ENCODE measurements at places on chromosomes 12 and 14.

GRCh38 chr12:102951841-102952240, 5.6 kb upstream of the ASCL1 start:
- no peak for DNase-seq

- DNase-seq: no peak
Observed at GRCh38 chr12:21580748-21581516, 23.7 kb downstream of the GYS2 start.

DNA sequence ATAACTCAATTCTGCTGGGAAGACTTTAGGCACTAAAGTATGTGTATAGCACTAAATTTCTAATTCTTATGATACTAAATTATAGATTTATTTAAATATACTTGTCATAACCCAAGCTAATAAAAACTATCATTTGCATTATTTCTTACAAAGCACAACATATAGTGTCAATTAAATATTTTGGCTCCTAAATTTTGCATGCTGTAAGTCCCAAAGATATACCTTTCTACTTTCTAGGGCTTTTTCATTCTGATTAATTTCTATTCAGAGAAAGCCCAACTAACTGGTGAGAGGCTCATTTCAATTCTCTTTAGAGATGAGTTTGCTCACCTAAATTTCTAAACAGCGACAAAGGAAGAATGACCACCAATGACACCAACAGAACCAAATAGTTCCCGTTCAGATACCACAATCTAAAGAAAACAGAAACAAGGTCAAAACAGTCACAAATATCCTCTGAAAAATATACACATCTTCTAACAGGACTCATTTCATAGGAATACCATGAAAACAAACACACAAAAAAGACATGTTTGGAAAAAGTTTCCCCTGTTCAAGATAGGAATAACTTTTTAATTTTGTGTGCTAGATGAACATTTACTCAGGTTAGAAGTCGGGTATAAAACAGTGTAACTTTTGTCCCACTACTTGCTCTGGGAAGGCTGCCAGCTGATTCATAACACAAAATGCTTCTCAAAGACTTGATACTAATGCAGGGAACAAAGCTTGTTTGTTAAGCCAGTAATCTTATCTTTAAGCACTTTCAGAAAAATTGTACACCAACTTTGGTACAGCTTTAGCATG, 7.6 kb downstream of the SLC38A2 start:
- no peak for DNase-seq

DNA sequence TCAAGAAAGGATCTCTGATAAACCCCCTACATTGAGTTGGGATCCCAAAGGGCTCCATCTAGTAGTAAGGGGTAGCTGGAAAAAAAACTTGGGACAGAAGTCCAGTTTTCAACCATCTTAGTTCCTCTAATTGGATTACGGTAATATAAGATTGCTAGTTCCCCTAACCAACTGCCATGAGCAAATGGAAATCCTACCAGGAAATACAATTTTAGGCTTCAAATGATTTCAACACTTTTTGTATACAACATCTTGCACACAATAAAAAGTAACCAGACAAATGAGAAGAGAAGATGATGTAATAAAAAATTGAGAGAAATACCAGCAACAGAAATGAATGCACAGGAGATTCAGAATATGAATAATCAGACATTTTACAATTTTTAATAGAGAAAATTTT, 73.0 kb downstream of the TSHR start:
- DNase-seq: no peak

- DNase-seq: no peak
Observed at GRCh38 chr12:13536219-13536910, 339.8 kb downstream of the EMP1 start.

GRCh38 chr12:132597333-132598316, 12.8 kb downstream of the LRCOL1 start:
- peak; percentile 74 for DNase-seq

DNA sequence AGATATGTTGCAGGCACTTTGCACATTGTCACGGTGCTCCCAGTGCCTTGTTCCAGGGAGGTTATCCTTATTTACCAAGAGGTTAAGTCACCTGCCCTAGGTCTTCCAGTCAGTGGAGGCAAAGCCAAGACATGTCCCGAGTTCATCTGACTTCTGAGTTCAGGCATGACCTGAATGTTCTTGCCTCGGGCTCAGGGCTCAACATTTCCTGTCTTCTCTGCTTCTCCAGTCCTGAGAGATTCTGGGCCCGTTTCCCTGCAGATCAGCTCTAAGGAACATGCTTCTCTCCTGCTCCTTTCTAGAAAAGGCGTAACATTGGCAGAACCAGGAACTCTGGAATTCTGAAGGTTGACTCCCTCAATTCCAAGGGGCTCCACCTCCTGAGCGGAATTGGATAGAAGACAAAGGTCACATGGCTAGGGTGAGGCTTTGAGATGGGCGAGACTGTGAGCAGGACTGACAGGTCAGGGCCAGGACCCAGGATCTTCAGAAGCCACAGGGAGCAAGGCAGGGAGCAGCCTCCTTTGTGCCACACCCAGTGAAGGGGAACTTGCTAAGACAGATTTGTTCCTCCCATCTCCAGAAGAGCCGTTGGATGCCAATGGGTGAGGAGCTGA, 19.9 kb downstream of the BDKRB2 start:
- DNase-seq: no peak

DNA sequence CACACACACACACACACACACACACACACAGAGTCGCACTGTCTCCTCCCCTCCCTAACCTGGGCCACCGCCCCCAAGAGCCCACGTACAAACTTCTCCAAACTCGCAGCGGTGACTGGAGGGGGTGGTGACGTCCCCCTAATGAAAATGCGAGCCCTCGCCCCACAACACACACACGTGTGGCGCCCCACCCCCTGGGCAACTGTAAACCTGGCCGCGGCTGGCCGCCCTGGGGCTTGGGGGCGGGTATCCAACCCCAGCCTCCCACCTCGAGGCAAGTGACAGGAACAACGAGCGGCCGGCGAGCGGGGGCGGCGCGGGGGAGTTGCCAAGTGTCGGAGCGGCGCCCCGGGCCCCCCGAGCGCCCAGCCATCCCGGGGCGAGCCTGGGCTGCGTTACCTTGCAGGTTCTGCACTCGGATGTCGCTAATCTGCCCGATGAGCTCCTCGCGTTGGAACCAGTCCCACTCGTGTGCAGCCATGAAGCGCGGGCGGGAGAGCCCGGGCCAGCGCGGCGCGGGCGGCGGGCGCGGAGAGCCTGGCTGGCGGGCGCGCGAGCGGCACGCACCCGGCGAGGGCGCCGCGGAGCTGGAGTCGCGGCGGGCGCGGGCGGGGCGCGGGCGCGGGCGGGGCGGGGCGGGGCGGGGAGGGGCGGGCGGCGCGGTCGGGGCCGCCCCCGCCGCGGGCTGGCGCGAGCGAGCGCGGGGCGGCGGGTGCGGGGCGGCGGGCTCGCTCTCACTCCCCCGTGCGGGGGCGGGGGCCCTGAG, at the start of gene CLMN:
TSS of gene CLMN (minus strand) at position 597 of the 766 bp plus-strand sequence. CDS start at position 481, 116 bp downstream.
- peak; percentile 45 for DNase-seq

GRCh38 chr12:48932878-48933277, 7.6 kb upstream of the FKBP11 start:
- no peak for DNase-seq

GRCh38 chr12:117522559-117522958, 161.1 kb upstream of the NOS1 start:
- no peak for DNase-seq

- no peak for DNase-seq
Observed at GRCh38 chr14:52833891-52834290, 42.5 kb upstream of the GNPNAT1 start.

DNA sequence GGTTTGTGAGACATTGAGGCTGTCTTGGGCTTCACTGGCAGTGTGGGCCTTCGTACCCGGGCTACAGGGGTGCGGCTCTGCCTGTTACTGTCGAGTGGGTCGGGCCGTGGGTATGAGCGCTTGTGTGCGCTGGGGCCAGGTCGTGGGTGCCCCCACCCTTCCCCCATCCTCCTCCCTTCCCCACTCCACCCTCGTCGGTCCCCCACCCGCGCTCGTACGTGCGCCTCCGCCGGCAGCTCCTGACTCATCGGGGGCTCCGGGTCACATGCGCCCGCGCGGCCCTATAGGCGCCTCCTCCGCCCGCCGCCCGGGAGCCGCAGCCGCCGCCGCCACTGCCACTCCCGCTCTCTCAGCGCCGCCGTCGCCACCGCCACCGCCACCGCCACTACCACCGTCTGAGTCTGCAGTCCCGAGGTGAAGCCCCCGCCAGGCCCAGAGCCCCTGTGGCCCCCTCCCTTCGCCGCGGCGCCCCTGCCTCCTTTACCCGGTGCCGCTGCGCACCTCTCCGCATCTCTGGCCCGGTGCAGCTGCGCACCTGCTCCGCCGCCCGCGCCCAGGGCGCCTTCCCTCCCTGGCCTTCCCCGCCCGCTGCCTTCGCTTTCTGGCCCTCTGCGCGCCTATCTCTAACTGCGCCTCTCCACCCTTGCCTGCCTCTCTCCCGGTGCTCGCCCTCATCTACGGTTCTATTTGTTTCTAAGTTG, at the start of gene ENO2:
TSS of gene ENO2 (plus strand) at position 335 of the 701 bp plus-strand sequence. CDS start 1,253 bp downstream, outside the sequence.
- no peak for DNase-seq

GRCh38 chr14:67446371-67447032, 34.5 kb upstream of the PLEK2 start:
- DNase-seq: no peak

GRCh38 chr12:117847371-117847770, 121.4 kb downstream of the KSR2 start:
- DNase-seq: no peak

- no peak for DNase-seq
Observed at GRCh38 chr12:59742841-59743240, 147.0 kb downstream of the SLC16A7 start.

- DNase-seq: no peak
Observed at GRCh38 chr14:52735921-52736489, 6.0 kb downstream of the STYX start.

- no peak for DNase-seq
Observed at GRCh38 chr12:106645465-106646330, 62.9 kb downstream of the RFX4 start.

- peak; percentile 63 for DNase-seq
Observed at GRCh38 chr12:4135919-4136605, 137.5 kb upstream of the CCND2 start.

- DNase-seq: no peak
Observed at GRCh38 chr14:51653775-51654532, 2.2 kb downstream of the FRMD6 start.

DNA sequence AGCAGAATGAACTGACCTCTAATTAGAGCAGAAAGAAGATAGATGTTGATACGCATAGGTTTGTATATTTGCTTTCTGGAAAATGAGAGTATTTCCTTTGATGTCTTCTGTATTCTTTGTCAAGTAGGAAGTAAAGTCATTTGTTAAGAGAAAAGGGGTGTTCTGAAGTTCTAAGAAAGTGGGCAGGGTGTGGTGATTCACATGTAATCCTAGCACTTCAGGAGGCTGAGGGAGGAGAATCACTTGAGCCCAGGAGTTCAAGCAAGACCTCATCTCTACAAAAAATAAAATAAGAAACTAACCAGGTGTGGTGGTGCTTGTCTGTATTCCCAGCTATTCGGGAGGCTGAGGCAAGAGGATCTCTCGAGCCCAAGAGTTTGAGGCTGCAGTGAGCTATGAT, 2.8 kb downstream of the RHNO1 start:
- DNase-seq: no peak

DNA sequence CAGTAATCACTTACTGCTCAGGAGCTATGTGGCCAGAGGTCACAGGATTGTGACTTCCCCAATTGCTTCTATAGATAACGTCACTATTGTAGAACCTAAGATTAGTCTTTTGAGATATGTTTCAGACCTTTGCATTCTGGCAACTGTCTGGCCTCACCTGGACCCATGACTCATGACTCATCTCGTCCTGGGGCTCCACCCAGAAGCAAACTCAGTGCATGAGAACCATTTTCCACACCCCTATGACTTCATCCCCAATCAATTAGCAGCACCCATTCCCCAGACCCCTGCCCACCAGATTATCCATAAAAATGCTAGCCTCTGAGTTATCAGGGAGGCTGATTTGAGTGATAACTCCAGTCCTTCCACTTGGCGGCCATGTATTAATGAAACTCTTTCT, 186.9 kb downstream of the EMP1 start:
- no peak for DNase-seq

DNA sequence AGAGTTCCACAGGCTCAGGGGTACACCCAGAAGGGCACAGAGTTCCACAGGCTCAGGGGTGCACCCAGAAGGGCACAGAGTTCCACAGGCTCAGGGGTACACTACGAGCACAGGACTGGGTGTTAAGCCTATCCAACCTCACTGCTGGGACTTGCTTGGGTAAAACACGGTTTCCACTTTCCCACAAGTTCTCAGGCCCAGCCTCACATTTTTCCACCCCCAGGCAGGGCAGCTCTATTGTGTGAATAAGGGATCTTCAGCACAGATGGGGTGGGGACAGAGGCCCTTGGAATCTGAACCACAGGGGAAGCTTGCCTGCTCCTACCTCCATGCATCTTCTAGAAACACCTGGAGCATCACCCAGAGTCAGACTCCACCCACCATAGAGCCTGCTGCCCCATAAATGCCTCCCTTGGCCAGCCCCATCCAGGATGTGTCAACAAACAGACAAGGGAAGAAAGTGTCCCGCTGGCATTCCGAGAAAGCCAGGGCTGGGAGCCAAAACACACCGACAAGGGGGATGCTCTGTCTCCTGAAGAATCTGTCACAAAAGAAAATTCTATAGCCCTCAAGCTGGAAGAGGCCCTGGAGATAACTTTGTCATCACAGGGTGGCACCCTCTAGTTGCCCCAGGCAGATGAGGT, 4.8 kb downstream of the CRACR2A start:
- DNase-seq: no peak

GRCh38 chr14:65333943-65334687, 78.4 kb upstream of the FUT8 start:
- DNase-seq: peak; percentile 40

DNA sequence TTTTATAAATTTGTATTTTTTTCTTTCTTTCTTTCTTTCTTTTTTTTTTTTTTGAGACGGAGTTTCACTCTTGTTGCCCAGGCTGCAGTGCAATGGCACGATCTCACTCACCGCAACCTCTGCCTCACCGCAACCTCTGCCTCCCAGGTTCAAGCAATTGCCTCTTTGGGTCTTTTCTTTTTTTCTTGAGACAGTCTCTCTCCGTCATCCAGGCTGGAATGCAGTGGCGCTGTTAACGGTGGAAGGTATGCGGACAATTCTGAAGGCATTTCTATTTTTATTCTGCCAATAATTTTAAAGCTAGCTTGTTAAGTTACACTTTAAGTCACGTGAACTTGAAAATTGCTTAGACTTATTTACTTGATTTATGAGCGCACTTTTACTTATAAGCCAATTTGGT, 8.8 kb upstream of the PHC1 start:
- DNase-seq: no peak

- DNase-seq: no peak
Observed at GRCh38 chr12:24875014-24875413, 73.9 kb downstream of the BCAT1 start.

GRCh38 chr14:67510121-67510520, 21.6 kb upstream of the TMEM229B start:
- DNase-seq: no peak

GRCh38 chr12:90076851-90077319, 368.2 kb upstream of the ATP2B1 start:
- DNase-seq: no peak

- no peak for DNase-seq
Observed at GRCh38 chr12:131537267-131537958, 173.5 kb upstream of the SFSWAP start.

GRCh38 chr12:104454997-104455396, 1.8 kb upstream of the CHST11 start:
- no peak for DNase-seq
